ENCODE measurements at places on chromosomes 7 and 10.

DNA sequence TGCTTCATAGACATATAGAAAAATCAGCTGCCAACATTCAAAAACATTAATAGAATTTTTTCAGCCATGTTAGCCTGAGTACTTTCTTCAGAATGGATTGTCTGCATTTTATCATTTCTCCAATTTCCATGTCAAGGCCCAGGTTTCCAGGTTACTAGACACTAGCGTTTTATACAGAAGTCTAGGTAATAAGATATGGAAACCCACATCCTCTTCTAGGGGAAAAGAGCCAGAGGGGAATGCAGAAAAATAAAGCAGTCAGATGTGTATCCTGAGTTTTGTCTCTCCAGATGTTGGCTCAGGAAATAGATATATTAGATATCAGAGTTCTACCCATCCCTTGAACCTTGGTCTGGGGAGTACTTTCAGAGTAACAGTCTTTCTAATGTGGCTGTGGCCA, 20.4 kb downstream of the GIMAP4 start:
- DNase-seq: no peak

- DNase-seq: peak; percentile 67
Measured at GRCh38 chr7:8260871-8261694, 884 bp downstream of the ICA1 start.

GRCh38 chr7:110948280-110948679, 142.6 kb upstream of the LRRN3 start:
- DNase-seq: no peak

- no peak for DNase-seq
Measured at GRCh38 chr10:14009371-14010100, 321.2 kb downstream of the FRMD4A start.
